K562 (cell line): ENCODE measurements at places on chromosomes 13 and 19. TPM values are rescaled to one million over a fixed set of nuclear protein-coding genes. Genes with fewer than 3 reads are reported as not detected.

BCAM gene
- 1.3 and 1.9 TPM in 2 replicates for total RNA-seq

KLK14 gene
- total RNA-seq: not detected in 2 replicates

KISS1R gene
- total RNA-seq: 36.2 and 39.4 TPM in 2 replicates

TMPRSS9 gene
- 0.11 TPM in 1 of 2 replicates, not detected in the other for total RNA-seq

ZNF491 gene
- 0.38 and 0.51 TPM in 2 replicates for total RNA-seq

KLK1 gene
- 9.3 and 11.7 TPM in 2 replicates for total RNA-seq

ZNF439 gene
- 0.11 TPM in 2 replicates for total RNA-seq

RHPN2 gene
- total RNA-seq: 4.1 and 4.4 TPM in 2 replicates

DCT gene
- 0.34 and 0.66 TPM in 2 replicates for total RNA-seq

CYP4F8 gene
- total RNA-seq: not detected in 2 replicates

ZSCAN1 gene
- total RNA-seq: not detected in 2 replicates

STAP2 gene
- 5.7 and 8.2 TPM in 2 replicates for total RNA-seq

C19orf85 gene
- total RNA-seq: not detected in 2 replicates

SPACA4 gene
- not detected in 2 replicates for total RNA-seq

FBXW9 gene
- total RNA-seq: 16.8 and 17.3 TPM in 2 replicates

ABCA7 gene
- 90.0 and 96.1 TPM in 2 replicates for total RNA-seq

GPI gene
- total RNA-seq: 349 and 358 TPM in 2 replicates

SMIM17 gene
- not detected in 2 replicates for total RNA-seq

SCEL gene
- total RNA-seq: not detected in 2 replicates

IL17D gene
- 0.11 and 0.13 TPM in 2 replicates for total RNA-seq

SLC1A6 gene
- total RNA-seq: not detected in 2 replicates

ZNF226 gene
- 8.2 and 8.5 TPM in 2 replicates for total RNA-seq

FGF9 gene
- total RNA-seq: not detected in 2 replicates

PPM1N gene
- total RNA-seq: 6.4 and 7.6 TPM in 2 replicates

ZNF358 gene
- 9.1 and 9.3 TPM in 2 replicates for total RNA-seq

IFT88 gene
- total RNA-seq: 9.1 and 9.4 TPM in 2 replicates

DNAAF3 gene
- total RNA-seq: 43.0 and 44.3 TPM in 2 replicates

VSTM2B gene
- not detected in 2 replicates for total RNA-seq
